ENCODE measurements at places on chromosomes 7 and 10.

- no peak for DNase-seq
Observed at GRCh38 chr10:129880191-129880870, 83.7 kb downstream of the EBF3 start.

- DNase-seq: peak; percentile 70
Observed at GRCh38 chr7:50092579-50093491, at the start of gene ZPBP. TSS of gene ZPBP (minus strand) at chr7:50093246. CDS start at chr7:50093194, 52 bp downstream.

DNA sequence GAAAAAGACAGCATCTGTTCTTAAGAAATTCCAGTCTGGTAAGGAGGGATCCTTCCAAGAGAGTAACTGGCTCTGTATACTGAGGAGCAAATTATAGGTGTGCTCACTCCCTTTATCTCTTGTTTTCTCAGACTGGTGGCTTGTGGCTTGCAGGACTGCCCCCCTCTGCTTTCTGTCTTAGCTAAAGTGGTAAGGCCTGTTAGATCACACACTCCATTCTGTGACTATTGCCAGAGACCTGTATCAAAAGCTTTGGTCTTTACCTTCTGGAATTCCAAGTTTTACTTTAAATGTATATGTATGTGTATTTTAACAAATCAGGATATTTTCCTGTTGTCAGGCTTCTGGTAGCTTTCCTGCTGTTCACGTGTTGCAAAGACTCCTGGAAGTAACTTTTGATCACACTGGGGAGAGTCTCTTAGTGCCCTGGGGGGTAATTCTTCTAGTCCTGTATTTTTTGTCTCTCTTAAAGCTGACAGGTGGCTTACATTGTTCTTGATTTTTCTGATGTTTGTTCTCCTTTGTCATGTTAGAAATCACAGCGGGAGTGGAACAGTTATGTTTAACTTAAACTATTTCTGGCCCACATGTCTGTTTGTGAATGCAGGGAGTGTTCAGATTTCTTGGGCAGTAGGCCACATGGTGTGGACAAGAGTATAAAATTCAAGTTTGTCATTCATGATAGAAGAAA, 99.0 kb downstream of the PLPP4 start:
- no peak for DNase-seq

DNA sequence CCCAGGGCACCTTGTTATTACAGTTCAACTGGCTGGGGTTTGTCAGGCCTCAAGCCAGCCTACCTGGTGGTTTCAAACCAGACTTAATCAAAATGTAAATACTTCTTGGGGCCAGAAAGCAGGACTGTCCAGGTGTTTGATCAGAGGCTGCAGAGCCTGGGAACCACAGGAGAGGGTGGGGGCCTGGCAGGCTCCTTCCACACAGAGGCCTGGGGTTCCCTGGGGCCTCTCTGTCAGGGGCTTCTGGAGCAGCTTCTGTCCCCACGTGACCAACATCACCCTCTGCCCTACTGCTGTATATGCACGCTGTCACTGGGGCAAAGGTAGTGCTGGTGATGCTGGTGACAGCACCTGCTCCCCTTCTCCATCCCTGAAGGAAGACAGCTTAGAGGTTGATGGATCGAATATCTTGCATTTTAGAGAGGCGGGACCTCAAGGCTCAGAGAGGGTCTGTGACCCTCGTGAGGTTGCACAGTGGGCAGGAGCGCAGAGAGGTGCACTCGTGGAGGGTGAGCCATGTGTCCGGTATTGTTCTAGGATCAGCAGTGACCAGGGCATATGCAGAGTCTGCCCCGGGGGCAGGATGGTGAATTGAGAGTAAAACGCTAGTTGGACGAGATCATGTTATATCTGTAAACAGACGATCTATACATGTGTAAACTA, 95.4 kb downstream of the GRK5 start:
- DNase-seq: no peak

Data from kidney tubule cell (primary cell).